ENCODE measurements at places on chromosomes 6 and 20. TPM values are rescaled to one million over a fixed set of nuclear protein-coding genes. Genes with fewer than 3 reads are reported as not detected.

IL20RA gene
- not detected for total RNA-seq

- peak; percentile 40 for DNase-seq
These were observed 354.1 kb upstream of the MAP3K7 start for GRCh38 chr6:90940812-90941481.

DNA sequence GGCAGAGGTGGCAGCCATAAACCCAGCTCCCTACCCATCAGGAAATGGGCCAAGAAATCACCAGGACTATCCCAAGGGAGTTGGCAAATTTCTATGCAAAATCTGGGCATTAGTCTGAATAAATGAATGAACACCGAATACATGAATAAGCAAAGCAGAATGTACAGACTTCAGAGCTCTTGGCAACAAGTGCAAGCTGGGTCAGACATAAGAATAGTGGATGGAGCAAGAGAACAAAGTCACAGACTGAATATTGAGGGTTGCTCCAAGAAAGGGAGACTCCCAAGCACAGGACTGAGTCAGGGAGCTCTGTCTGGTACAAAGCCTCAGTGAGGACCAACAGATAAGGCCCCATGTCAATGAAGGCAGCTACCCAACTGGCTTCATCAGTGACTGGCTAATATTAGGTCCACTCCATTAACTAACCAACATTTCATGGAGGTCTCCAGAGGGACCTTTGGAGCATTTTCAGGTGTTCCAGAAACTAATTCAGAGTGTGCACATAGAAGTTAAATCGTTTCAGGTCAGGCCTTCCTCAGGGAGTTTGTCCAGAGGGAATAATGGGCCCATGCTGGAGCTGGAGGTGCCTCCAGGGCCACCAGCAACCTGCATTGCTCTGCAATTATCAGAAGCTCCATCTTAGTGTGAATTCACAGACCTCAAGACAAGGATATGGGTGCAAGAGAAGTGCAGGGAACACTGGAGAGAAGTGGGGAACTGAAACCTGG is 191.5 kb upstream of the RALGAPA2 start:
- no peak for DNase-seq

DNA sequence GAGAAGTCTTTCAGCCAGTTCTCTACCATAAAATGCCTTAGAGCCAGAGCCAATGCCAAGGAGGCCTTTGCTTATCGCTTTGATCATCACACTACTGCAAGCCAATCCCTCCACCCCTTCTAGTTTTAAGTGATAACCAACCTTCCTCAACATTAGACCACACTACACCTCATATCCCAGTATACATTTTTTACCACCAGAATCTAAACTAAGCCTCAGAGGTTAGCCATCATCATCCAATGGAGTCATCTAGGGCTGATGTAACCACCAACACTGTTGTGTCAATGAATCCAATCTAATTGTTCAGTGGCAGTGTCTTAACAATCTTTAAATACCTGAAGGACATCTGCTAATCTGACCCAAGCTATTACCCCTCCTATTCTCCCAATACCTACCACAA is 6.4 kb downstream of the ZUP1 start:
- no peak for DNase-seq

SLC39A7 gene
- total RNA-seq = 63.1 TPM

DNA sequence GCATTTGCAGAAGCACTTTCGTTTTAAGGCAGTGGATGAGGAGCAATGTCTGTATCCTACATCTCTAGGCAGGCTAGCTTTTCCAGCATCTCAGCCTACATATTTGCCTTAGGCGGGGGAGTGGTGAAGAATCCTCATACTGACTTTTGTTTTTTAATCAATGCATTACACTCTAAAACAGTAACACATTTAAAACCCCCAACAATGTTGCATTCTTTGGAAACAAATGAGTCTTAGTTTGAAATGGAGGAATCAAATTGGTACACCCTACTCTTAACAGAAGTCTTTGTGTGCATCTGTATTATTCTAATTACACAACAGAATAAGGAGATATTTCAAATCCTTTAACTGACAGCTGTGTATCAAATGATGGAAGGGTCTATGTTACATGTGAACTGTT is 9.0 kb downstream of the NKAIN2 start:
- no peak for DNase-seq

KIFC1 gene
- total RNA-seq = 52.7 TPM

DNA sequence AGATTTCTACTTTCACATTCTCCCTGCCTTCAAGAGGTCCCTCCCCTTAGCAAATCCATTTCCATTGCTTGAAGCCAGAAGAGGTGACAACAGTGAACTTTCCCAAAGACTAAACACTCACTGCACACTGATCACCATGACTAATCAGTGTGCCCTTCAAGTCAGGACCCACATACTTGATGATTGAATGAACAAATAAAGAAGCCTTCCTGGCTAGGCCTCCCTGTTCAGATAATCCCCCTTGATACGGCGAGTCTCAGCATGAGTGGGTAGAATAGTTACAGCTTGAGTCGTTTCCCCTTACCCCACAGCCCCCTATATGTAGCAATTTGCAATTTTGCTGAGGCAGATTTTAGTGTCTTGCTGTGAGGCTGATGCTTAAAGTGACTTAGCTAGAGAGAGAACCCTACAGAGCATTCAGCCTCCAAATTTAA is 102.2 kb downstream of the UNC5CL start:
- DNase-seq = no peak

UST gene
- 6.4 TPM for total RNA-seq

OPRM1 gene
- total RNA-seq = not detected

DNA sequence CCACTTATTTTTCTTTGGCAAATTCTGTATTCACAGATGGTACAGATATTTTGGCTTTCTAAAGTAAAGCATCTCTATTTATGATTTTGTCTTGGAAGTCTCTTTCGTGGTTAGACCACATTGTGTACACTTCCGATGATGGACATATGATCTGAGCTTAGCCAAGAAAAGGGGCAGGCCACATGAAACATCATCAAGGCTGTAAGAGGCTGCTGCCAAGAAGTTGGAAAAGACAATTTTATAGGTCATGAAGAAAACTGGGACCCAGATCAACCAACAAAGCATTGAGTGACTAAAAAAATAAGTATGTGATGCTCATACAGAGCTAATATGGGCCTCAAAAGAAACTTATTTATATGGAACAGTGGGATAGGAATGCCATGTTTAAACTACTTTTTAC is 266.4 kb downstream of the HAO1 start:
- no peak for DNase-seq

GRCh38 chr6:108677894-108678293 is 117.2 kb downstream of the FOXO3 start:
- DNase-seq = no peak

CDSN gene
- not detected for total RNA-seq

BHLHE23 gene
- total RNA-seq = not detected

GRCh38 chr6:81937296-81937937 is 184.9 kb upstream of the TENT5A start:
- DNase-seq = no peak

HSPA1A gene
- total RNA-seq = 70.1 TPM

GRCh38 chr6:47147175-47147727 is 105.1 kb upstream of the ADGRF1 start:
- DNase-seq = no peak

SLC17A4 gene
- total RNA-seq = not detected

PKIB gene
- 0.26 TPM for total RNA-seq

TRAPPC3L gene
- not detected for total RNA-seq

DNA sequence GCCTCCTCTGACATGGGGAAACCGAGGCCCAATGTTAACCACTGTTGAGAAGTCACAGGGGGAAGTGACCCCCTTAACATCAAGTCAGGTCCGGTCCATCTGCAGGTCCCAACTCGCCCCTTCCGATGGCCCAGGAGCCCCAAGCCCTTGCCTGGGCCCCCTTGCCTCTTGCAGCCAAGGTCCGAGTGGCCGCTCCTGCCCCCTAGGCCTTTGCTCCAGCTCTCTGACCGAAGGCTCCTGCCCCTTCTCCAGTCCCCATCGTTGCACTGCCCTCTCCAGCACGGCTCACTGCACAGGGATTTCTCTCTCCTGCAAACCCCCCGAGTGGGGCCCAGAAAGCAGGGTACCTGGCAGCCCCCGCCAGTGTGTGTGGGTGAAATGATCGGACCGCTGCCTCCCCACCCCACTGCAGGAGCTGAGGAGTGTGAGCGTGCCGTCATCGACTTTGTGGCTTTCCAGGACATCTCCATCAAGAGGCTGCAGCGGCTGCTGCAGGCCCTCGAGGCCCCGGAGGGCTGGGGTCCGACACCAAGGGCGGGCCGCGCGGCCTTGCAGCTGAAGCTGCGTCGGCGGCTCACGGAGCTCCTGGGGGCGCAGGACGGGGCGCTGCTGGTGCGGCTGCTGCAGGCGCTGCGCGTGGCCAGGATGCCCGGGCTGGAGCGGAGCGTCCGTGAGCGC is 1.6 kb downstream of the TNFRSF6B start:
- DNase-seq = no peak

- no peak for DNase-seq
These were observed 118.9 kb downstream of the SAMD5 start for GRCh38 chr6:147627411-147627810.

DNA sequence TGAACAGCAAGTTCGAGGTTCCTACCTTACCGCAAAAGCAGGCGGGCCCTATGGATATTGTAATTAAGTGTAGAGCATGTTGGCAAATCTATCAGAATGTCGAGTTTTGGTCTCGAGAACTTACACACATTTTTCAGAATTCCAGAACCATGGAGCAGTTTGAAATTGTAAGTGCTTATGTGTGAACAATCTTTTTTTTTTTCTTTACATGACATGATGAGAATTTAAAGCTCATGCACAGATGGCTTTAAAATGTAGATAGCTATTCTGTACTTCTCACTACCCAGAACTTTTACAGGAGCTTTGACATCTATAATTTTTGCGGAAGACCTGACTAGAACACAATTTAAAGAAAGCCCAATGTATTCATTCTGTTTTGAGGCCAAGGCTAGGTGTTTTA is 117.8 kb upstream of the RSPO3 start:
- DNase-seq = no peak

GRCh38 chr6:32158052-32158451 is 4.1 kb downstream of the PPT2 start:
- DNase-seq = no peak

DNA sequence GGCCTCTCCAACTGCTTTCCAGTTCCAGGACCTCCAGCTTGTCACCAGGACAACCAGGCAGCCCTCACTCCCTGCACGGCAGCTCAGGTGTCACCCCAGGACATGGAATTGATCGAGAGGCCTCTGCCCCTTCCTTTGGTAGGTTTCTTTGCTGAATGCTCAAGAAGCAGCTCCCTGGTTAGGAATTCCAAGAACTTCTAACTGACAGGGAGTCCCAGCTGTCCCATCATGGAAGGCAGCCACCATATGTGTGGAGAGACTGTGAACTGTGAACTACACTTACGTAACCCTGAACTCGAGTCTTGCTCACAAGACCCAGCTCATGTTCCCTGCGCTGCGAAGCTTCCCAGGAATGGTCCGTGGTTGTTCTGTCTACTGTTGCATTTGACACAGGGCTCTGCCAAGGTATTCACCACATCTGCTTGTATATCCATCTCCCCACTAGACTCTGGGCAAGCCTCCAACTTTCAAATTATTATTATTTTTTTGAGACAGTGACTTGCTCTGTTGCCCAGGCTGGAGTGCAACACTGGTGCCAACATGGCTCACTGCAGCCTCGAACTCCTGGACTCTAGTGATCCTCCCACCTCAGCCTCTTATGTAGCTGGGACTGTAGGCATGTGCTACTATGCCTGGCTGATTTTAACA is 35.7 kb downstream of the MGME1 start:
- DNase-seq = no peak

DNA sequence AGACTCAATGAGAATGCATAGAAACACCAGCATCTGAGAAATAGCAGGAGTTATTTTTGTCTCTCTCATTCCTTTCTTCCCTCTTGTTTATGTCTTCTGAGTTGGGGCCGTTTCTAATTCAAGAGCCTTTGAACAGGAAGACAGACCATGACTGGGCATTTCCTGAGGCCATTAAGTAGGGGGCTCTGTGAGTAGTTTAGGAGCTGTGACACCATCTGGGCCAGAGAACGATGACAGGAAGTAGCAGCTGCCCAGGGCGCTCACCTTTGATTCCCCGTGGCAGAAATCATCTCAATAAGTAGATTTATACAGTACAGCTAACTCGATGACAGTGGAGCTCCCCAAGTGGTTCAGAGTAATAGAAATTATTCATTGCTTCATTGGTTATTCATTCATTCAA is 298.4 kb upstream of the PLN start:
- DNase-seq = no peak

GRCh38 chr6:152054441-152054840 is 247.0 kb downstream of the ESR1 start:
- DNase-seq = no peak

NOX3 gene
- not detected for total RNA-seq

CST7 gene
- total RNA-seq = 124 TPM

DNA sequence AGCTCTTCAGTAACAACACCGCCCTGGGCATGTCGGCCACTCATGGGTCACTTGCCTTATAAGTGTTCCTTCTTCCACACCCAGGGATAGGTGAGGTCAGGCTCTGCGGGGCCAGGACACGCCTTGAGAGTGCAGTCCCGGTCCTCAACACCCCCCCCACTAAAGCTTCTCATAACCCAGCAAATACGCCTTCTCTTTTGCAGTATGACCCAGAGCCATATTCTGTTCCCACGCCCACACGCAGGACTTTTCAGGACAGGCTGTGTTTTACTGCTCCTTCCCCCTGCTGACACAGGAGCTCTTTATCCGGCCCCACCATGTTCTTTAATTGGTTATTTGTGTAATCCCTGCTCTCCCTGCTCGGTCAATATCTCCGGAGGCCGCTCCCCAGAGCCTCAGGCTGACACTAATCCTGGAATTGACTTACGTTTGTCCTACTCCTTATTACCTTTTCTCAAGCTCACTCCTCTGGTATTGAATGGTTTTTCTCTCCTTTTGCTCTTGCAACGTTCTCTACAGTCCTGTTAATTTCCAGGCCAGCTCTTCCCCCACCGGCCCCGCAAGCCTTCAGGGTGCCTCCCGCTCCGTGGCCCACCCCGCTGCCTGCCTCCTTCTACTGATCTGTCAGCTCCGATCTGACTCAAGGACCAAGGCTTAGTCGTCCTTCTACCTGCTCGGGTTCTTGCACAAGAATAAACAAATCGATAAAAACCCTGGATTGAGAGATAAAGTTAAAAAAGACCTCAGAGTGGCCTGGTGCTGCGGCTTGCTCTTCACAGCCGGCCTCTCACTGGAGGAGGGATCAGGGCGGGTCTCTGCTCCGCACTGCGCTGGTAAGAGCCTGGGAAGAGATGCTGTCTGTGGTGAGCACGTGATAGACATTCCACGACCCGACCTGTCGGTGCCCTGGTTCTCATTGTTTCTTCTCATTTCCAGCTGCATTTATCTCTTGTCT is 357.5 kb downstream of the ZFAND3 start:
- DNase-seq = no peak
